Progenitor cell of endocrine pancreas (in vitro differentiated cells): ENCODE measurements at places on chromosomes 12 and 14.

DNA sequence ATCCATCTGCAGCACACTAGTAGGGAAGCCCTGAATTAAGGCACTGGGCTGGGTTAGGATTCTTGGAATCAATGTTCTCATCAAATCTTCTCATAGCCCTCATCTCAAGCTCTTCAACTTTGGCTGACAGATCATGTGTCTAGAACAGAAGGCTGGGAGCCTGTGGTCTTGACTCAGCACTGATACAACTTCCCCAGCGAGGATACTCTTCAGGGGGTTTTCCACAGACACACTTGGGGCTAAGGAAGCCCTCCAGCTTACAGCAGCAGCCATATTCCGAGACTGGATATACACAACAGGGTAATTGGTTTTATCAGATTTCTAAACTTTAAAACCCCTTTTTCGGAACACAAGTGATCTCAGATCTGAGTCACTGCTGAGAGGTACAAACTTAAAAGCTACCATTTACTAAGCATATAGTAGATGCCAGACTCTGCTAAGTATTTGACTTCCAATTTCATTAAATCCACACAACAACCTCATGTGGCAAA is 3.5 kb downstream of the FMNL3 start:
- no peak overlapping the region for H3K27ac ChIP-seq
- H3K4me1 ChIP-seq = peaks cover 9% of the 10 kb centered on the region
- H3K27me3 ChIP-seq = peaks cover 37% of the 10 kb centered on the region
- no peak overlapping the region for H3K4me3 ChIP-seq

DNA sequence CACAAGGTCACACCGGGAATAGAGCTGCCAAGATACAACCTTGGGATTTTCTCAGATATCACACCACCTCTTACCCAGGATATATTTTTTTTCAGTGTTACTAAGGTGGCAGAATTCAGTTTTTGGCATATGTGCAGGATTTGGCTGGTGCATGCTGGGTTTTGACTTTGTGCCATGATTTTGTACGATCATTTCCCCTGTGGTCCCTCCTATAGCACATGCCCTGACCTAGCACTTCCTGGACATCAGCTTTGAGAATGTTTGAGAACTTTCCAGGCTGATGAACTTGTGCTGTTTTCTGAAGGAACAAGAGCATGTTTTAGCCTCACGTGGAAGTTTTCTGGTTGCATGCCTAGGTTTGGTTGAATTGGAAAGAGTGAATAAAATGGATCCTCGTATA is 11.0 kb upstream of the TBPL2 start:
- H3K27me3 ChIP-seq = peaks cover 5% of the 10 kb centered on the region
- no peaks in the 10 kb centered on the region for H3K36me3 ChIP-seq
- peaks cover 20% of the 10 kb centered on the region for H3K4me1 ChIP-seq
- no peak overlapping the region for H3K4me3 ChIP-seq
- DNase-seq = no peak

DNA sequence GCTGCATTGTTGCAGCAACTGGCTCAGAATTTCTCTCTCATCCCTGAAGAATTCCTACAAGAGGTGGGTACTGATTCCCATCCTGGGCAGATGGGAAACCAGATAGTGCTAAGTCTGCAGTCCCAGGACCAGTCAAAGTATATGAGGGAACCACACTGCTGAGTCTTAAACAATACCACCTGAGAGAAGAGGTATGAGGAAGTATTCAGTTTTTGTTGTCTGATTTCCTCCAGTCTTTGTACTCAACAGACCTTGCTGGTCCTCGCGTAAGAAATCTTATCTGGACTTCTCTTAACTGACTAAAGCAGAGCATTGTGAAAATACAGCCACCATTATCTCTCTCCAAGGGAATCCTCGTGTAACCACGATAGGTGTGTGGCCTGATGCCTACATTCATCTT is 3.6 kb upstream of the EDDM3A start:
- no peak overlapping the region for H3K4me3 ChIP-seq
- no peak overlapping the region for H3K27ac ChIP-seq
- H3K27me3 ChIP-seq = no peaks in the 10 kb centered on the region
- DNase-seq = no peak

DNA sequence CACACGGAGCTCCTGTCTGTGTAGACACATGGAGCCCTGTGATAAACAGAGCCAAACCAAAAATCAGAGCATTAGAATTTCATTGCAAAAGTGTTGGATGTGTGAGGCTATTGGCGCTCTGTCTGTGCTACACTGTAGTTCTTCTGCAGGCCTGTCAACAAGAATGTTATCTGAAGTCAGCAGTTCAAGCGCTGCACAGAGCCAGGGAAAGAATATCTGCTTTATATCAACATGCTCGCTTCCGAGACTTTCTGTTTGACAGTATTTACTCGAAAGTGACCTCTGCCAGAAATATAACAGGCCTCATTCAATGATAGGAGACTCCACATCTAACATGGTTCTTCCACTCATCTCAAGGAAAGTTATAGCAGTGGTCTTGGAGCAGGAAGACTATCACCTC is 118.3 kb downstream of the CCER1 start:
- H3K27me3 ChIP-seq = no peaks in the 10 kb centered on the region
- peak overlapping the region; percentile 44 for H3K27ac ChIP-seq
- no peak for DNase-seq
- peaks cover 24% of the 10 kb centered on the region for H3K4me1 ChIP-seq

GRCh38 chr14:27181333-27181732 is 583.5 kb upstream of the NOVA1 start:
- no peak overlapping the region for H3K4me3 ChIP-seq
- H3K27ac ChIP-seq = no peak overlapping the region
- H3K36me3 ChIP-seq = no peaks in the 10 kb centered on the region
- DNase-seq = no peak

DNA sequence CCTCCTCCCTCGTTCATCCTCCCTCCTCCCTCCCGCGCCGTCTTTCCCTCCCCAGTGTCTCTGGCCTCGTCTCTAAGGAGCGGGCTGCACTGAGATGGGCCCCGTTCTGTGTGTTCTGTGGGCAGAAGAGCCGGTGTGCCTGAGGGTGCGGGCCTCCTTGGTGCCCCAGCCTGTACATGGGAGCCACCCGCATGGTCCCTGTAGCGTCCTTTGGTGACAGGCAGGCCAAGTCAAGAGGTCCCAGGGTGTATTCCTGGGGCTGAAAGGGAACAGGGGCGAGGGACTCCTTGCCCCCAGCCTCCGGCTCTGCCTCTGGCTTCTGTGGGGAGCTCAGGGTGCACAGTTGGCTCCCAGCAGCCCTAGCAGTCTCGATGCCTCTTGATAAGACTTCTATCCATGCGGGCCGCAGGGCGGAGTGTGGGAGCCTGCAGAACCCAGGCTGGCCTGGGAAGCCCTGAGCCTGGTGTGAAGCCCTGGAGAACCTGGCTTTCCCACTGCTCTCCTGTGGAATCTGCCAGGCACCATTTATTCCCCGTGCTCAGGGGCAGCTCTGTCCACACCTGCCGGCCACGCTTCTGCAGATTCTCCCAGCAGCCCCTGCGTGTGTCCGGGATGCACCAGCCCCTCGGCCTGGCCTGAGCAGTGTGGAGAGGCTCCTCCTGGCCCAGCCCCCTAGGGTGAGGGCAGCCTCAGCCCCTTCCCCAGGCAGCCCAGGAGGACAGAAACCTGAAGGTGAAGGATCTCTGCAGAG is 181.3 kb downstream of the KIF26A start:
- no peaks in the 10 kb centered on the region for H3K36me3 ChIP-seq
- no peak overlapping the region for H3K4me3 ChIP-seq
- H3K4me1 ChIP-seq = no peaks in the 10 kb centered on the region
- H3K27ac ChIP-seq = no peak overlapping the region
- no peak for DNase-seq

- peaks cover 6% of the 10 kb centered on the region for H3K4me1 ChIP-seq
- H3K36me3 ChIP-seq = no peaks in the 10 kb centered on the region
- H3K27ac ChIP-seq = no peak overlapping the region
- H3K27me3 ChIP-seq = no peaks in the 10 kb centered on the region
These were observed 268.5 kb upstream of the PPFIA2 start for GRCh38 chr12:82027612-82028011.

- H3K4me3 ChIP-seq = no peak overlapping the region
- H3K4me1 ChIP-seq = peaks cover 35% of the 10 kb centered on the region
- H3K36me3 ChIP-seq = peaks cover 7% of the 10 kb centered on the region
- peak overlapping the region; percentile 30 for H3K27ac ChIP-seq
These were observed 3.5 kb downstream of the RAP1B start for GRCh38 chr12:68614105-68614679.

GRCh38 chr14:75022655-75023054 is 19.9 kb downstream of the EIF2B2 start:
- no peak overlapping the region for H3K4me3 ChIP-seq
- no peak for DNase-seq
- H3K27me3 ChIP-seq = no peaks in the 10 kb centered on the region
- peaks cover 7% of the 10 kb centered on the region for H3K4me1 ChIP-seq
- no peak overlapping the region for H3K27ac ChIP-seq
- peaks cover 11% of the 10 kb centered on the region for H3K36me3 ChIP-seq
